ENCODE measurements at places on chromosomes 2 and 18. TPM values are rescaled to one million over a fixed set of nuclear protein-coding genes. Genes with fewer than 3 reads are reported as not detected.

- DNase-seq, result no peak
Observed at GRCh38 chr2:33528441-33528950, 52.0 kb downstream of the RASGRP3 start.

Gene SNTG2
- 0.19 TPM for polyA plus RNA-seq

DNA sequence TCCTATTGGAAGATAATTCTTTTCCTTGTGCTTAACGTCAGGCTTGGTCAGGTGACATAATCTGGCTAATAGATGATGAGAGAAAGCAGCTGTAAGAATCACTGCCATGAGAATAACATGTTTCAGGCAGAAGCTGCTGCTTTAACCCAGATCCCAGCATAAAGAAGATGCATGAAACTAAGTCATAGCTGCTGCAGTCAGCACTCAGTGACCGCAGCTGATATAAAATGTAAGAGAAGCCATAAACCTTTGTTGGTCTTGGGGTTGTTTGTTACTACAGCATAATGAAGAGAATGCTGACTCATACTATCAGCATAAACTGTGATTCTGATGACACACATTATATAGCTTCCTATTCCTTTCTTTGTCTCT, 274.3 kb upstream of the TRIB2 start:
- DNase-seq, result no peak

Gene BOLL
- not detected for polyA plus RNA-seq

All from heart left ventricle (tissue), 16 donors.